ENCODE measurements at places on chromosomes 3 and 15. TPM values are rescaled to one million over a fixed set of nuclear protein-coding genes. Genes with fewer than 3 reads are reported as not detected.

SLC2A2 gene
- not detected for total RNA-seq

GRCh38 chr3:108552267-108553159 lies 36.7 kb downstream of the CIP2A start:
- DNase-seq: no peak

- DNase-seq: no peak
These were observed 18.0 kb downstream of the ATP10A start for GRCh38 chr15:25844981-25845680.

DNA sequence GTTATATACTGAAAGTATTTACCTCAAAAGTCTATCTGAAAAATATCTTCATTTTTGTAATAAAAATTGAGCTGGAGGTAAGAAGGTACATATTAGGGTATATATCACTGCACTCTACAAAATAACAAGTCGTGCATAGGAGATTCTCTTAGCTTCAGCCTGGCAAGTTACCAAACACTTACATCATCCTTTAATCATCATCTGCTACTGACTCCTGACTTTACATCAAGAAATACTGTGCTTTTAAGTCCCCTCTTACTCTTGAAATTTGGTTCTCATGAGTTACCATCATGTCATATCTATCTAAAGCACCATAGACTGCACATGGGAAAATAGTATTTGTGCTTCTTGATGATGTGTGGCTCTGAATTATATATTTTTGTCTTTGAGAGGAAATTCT lies 50.8 kb downstream of the LYSMD4 start:
- DNase-seq: no peak

- no peak for DNase-seq
These were observed 25.7 kb upstream of the ULK4 start for GRCh38 chr3:41987627-41988026.

GRCh38 chr3:70583682-70584081 lies 271.2 kb upstream of the MDFIC2 start:
- DNase-seq: no peak

- no peak for DNase-seq
These were observed 638.3 kb downstream of the NTRK3 start for GRCh38 chr15:87618203-87618725.

GRCh38 chr3:56702490-56703315 lies 19.6 kb upstream of the TASOR start:
- DNase-seq: no peak

- DNase-seq: no peak
These were observed 41.3 kb downstream of the TXNRD3 start for GRCh38 chr3:126613479-126614188.

- no peak for DNase-seq
These were observed 595.2 kb upstream of the TBL1XR1 start for GRCh38 chr3:177792311-177793030.

DNA sequence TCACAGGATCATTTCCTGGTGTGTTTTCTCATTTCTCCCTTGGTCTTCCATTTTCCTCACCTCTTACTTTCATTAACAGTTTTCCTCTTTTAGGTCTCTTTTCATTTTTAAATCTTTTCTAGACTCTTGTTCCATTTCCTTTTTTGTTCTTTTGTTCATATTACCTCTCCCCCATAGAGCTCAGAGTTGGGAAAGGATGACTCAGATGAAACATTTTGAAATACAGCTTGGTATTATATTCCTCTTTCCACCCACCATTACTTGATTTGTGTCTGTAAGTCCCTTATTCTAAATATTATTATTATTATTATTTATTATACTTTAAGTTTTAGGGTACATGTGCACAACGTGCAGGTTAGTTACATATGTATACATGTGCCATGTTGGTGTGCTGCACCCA lies 153.1 kb downstream of the VGLL3 start:
- no peak for DNase-seq

Data from sigmoid colon (tissue), 7 donors.